Erythroblast (primary cell): ENCODE measurements at places on chromosomes 5 and 9.
A peak's percentile ranks its signal among the peaks of the same experiment; 100 is the strongest.

GRCh38 chr9:87109231-87109631 is 161.9 kb upstream of the GAS1 start:
- DNase-seq: no peak

- no peak for DNase-seq
Measured at GRCh38 chr5:64688965-64689364, 1.3 kb upstream of the SHISAL2B start.

GRCh38 chr5:142984525-142984924 is 214.3 kb downstream of the ARHGAP26 start:
- no peak for DNase-seq

- peak; percentile 41 for DNase-seq
Measured at GRCh38 chr9:124869986-124870560, 8.1 kb downstream of the ARPC5L start.

DNA sequence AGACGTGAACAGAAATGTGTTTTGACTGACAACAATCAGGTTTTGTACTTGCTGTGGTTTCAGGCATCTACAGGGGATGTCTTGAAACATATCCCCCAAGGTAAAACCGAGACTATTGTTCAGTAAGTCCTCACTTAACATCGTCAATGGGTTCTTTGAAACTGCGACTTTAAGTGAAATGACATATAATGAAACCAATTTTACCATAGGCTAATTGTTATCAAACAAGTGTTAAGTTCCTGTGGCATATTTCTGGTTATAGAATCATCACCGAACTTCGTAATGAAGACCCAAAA is 16.4 kb upstream of the OMD start:
- DNase-seq: no peak

GRCh38 chr5:73232266-73233041 is 59.5 kb downstream of the TMEM174 start:
- peak; percentile 12 for DNase-seq

DNA sequence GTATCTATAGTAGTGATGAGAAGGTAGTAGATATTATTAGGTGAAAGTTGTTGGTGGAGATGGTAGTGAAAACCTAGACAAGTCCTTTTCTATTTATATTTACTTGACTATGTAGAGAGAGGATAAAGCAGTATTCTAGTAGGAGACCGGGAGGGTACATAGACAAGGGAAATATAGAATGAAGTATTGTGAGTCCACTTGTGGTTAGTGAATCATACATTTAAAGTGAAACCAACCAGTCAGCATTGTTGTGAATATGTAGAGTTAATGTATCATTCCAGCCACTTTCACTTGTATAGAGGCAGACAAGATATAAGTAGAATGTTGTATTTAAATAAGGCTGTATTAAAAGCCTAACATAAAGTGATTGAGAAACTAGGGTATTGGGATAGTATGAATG is 1711.3 kb upstream of the ACO1 start:
- DNase-seq: no peak

DNA sequence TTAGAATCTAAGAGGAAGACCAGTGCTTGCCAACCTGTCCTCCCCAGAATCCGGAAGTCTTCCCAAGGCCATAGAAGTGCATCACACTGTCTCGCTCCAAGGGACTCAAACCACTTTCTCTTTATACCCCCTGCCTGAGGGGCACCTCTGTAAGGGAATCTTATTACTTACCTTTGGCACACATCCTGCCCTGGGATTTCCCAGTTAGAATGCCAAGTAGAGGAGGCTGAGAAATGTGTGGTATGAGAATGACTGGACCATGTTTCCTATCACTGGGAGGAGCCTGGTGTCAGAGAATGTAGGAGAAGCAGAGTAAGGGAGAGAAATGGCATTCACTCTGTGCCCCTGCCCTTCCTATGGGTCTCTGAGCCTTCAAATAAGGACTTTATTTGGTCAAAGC is 85.8 kb downstream of the AOPEP start:
- DNase-seq: no peak

GRCh38 chr9:98504298-98505282 is 204.1 kb downstream of the GABBR2 start:
- no peak for DNase-seq

- no peak for DNase-seq
Measured at GRCh38 chr5:158832096-158832685, 267.5 kb downstream of the EBF1 start.

- DNase-seq: no peak
Measured at GRCh38 chr9:18441261-18441660, 32.7 kb upstream of the ADAMTSL1 start.

GRCh38 chr9:126763130-126763764 is 41.6 kb upstream of the ZBTB43 start:
- no peak for DNase-seq

DNA sequence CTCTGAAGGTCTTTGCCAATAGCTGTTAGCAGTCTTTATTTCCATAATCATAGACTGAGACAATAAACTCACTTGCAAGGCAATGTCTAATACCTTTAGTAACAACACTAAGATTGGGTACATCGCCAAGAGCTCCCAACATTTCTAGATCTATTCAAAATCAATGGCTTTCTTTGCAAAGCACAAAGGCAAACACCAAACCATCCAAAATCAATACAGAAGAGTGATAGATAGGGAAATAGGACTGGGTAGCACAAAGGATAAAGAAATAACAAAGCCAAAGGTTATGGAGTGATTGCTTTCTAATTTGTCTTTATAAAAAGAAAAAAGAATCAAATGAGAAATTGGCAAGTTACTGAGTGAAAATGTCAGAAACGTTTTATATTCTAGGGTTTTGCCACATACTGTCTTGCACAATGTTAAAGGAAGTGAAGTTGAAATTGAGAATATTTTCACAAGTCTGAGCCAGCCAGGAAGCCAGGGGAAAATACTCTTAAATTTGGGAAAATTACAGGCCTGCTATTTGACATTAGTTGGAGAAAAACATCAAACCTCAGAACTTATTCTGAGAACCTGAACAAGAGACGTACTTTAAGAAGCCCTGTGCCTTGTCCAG is 53.3 kb upstream of the LHFPL2 start:
- DNase-seq: no peak

DNA sequence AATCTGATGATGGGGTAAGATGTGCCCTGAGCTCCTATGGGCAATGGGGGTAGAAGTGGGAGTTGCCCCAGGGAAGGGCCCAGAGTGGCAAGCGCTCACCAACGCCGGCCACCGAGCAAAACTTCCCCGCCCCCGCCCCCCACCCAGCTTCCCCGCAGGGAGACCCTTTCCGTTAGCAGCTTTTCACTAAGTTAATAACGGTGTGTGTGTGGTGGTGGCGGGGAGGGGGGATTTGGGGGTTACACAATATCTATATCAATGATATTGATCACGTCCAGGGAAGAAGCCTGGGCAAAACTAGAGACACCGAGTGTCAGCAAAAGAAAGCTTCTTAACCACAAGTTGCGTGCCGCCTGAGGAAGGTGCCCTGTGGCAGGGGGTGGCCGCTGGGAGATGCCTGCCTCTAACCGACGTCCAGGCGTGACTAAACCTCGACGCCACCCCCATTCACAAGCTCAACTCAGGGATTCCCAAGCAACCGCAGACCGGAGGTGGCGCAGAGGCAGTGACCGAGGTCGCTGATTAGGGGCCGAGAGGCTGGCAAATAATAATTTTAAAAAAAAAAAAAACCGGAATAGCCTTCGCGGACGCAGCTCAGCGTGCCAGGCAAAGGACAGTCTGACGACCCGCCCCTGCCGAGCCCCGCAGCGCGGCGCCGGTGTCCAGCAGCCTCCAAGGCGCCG is 222.6 kb downstream of the MEF2C start:
- peak; percentile 36 for DNase-seq

DNA sequence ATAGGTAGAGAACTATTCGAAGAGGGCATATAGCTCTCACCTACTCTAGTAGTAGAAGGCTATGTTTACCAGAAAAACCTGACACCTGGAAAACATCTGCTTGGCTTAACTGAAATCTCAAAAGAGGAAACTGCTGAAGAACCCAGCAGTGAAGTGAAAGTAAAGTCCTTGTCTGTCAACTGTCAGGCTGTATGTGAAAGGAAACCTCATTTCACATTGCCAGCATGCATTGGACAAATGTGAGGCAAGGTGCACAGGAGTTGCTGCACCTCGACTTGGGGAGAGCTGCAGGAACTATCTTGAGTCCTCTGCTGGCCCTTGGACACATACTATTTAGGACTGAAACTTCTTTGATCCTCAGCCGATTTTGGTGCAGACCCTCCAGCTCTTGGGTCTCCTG is 53.3 kb downstream of the NREP start:
- no peak for DNase-seq

GRCh38 chr5:1952444-1953099 is 69.8 kb upstream of the IRX4 start:
- no peak for DNase-seq

GRCh38 chr5:64680289-64680688 is 10.0 kb upstream of the SHISAL2B start:
- DNase-seq: no peak

DNA sequence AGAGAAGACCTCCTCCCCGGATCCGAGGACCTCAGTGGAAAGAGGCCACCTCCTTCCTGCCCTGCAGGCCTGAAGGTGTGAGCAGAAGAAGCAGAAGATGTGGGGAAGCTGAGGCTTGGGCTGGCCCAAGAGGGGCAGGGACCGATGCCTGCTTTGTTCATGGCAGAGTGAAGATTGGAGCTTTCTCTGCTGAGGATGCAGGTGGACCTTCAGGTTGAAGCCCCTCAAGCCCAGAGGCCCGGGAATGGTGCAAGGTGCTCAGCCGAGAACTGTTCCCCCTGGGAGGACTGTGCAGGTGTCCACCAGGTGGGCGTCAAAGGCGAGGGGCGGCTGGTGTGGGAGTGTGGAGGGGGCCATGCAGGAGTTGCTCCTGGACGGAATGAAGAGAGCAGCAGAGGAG is 277.9 kb upstream of the IRX2 start:
- DNase-seq: no peak

- DNase-seq: no peak
Measured at GRCh38 chr5:143898916-143899591, 87.1 kb downstream of the HMHB1 start.

DNA sequence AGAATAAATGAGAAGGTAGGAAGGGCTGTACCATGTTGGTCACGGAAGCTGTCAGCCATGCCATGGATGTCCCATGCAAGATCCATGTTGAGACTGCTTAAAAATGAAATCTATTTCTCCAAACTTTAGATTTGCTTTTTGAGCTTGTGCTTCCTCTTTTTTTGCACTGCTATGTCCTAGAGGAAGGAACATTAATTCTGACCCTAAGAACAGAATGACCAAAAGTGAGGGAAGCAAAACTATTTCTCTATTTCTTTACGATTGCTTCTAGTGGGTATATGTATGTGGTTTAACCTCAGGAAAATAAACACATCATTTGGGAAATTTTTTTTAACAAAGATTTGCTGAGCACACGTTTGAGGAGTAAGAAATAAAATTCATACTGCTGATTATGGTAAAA is 84.6 kb downstream of the USP20 start:
- DNase-seq: no peak

- no peak for DNase-seq
Measured at GRCh38 chr5:138867011-138867410, 8.1 kb downstream of the LRRTM2 start.

GRCh38 chr5:172008689-172009141 is 2.3 kb upstream of the FBXW11 start:
- peak; percentile 82 for DNase-seq

DNA sequence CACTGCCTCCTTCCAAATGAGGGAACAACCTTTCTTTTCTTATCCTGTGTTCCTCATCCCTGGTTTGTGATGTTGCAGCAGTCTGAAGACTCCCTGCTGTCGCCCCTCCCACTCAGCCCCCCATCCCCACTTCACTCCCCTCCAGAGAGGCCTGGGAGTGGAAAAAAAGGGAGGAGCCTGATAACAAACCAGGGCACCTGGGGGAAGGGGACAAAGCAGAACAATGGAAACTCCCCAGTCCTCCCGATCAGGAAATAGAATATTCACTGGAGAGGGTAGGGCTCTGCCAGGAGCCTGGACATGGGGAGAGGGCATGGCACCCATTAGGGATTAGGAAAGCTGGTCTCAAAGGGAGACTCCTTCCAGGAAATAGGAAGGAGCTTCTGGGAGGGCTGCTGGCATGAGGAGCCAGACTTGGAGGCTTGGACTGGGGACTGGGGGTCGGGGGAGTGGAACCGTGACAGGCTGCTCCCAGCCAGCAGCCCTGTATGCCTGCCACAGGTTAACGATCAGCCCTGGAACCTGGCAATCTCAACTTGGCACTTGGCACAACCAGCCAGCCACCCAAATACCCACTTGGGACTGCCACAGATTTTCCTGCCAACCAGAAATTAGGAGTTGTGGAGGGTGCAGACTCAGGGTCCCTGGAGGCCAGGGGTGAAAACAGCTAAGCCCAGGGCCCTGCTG is 20.0 kb downstream of the PCDH1 start:
- DNase-seq: no peak

DNA sequence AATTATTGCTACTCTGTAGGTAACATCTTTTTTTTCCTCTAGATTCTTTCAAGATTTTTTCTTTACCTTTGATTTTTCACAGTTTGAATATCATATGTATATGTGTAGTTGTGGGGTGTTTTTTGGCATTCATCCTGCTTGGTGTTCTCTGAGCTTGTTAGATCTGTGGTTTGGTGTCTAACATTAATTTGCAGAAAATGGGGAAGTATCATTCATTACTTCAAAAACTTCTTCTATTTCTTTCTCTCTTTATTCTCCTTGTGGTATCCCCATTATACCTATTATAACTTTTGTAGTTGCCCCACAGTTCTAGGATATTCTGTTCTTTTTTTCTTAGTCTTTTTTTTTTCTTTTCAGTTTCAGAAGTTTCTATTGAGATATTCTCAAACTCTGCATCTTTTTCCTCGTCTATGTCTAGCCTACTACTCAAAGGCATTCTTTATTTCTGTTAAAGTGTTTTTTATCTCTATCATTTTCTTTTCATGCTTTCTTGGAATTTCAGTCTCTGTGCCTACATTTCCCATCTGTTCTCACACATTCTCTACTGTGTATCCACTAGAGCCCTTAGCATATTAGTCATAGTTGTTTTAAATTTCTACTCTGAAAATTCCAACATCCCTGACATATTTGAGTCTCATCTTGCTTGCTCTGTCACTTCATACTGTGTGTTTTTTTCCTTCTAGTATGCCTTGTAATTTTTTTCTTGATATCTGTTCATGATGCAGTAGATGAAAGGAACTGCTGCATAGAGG is 60.1 kb upstream of the GNA14 start:
- no peak for DNase-seq

- DNase-seq: no peak
Measured at GRCh38 chr9:95644377-95644776, 127.6 kb upstream of the PTCH1 start.

DNA sequence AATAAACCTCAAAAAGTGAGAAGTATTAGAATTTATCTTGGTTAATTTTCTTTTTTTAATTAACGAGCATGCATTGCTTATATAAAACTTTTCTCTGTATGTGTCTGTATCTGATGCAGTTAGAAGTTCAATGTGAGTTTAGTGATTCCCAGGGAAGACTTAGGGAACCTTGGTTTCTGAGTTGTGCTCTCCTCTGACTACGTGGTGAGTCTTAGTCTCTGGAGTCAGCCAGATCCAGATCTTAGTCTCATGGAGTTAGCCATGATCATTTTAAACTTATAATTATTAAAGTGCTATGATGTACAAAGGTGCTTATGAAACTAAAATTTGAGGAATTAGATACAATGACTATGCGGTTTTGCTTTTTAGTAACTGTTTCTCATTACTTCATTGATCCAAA is 285.3 kb upstream of the DMRT1 start:
- no peak for DNase-seq
